HTR-8/SVneo (cell line): ENCODE measurements at places on chromosomes 13 and 19.
A peak's percentile ranks its signal among the peaks of the same experiment; 100 is the strongest.

- peak; percentile 52 for DNase-seq
Measured at GRCh38 chr19:7391218-7391670, 42.5 kb downstream of the ARHGEF18 start.

- peak; percentile 40 for DNase-seq
Measured at GRCh38 chr19:53192771-53193534, at the start of gene ZNF665. Gene ZNF665 (minus strand): TSS chr19:53193358. CDS start chr19:53182898, 10,460 bp downstream.

DNA sequence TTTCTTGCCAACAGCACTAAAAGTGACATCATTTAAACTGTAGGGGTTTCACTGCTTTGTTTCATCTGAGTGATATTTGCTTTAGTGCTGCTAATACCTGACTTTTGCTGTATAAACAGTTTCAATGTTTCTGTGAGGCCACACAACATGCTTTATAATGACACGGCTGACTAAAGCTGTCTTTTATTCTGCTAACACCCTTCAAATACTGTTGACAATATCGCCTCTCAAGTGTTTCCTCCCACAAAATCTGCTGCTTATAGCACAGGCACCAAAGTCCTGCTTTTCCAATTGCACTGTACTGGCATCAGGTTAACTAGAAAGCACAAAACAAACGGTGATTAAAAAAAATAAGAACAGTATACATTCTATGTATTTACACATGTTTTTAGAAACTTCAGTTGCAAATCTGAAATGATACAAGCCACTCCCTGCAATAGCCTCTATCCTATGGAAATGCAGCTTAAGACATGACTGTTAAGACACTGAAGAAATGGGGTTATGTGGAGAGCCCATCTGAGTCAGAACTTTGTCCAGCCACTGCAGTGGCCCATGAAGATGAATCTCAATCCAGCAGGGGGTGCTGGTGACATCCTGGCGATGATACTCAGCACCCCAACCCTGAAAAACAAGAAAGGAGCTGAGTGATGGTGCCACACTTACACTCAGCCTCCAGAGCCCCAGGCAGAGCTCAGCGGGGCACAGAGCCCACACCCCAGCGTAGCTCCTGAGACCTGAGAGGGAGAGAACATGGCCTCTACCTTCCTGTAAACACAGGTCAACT is 29.4 kb downstream of the RFXAP start:
- DNase-seq, result no peak

DNA sequence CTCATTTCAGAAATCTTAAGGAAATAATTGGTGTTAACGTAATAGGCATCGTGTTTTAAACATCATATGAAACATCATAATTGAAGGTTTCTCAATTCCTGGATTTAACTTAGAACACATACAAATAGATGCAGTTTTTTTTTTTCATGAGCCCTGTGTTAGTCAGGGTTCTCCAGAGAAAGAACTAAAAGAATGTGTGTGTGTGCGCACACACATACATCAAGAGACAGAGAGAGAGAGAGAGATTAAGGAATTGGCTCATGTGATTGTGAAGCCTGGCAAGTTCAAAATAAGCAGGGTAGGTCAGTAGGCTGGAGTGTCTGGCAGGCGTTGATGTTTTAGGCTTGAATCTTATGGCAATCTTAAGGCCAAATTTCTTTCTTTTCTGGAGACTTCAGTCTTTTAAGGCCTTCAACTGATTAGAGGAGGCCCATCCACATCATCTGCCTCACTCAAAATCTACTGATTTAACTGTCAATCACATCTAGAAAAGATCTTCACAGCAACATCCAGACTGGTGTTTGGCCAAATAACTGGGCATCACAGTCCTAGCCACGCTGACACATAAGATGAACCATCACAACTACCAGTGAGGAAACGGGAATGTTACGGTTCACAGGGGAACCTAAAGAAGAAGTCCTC is 25.2 kb downstream of the SPATA13 start:
- DNase-seq, result no peak

- peak; percentile 21 for DNase-seq
Measured at GRCh38 chr13:74575729-74576125, 441.5 kb upstream of the KLF12 start.
